Fibroblast of lung (primary cell): ENCODE measurements at places on chromosomes 4 and X.

- DNase-seq = no peak
- H3K4me3 ChIP-seq = no peak overlapping the region
- H3K4me1 ChIP-seq = no peaks in the 10 kb centered on the region
- H3K27me3 ChIP-seq = no peaks in the 10 kb centered on the region
- H3K27ac ChIP-seq = no peak overlapping the region
- no peaks in the 10 kb centered on the region for H3K36me3 ChIP-seq
Observed at GRCh38 chr4:124090021-124090420, 622.5 kb downstream of the ANKRD50 start.

DNA sequence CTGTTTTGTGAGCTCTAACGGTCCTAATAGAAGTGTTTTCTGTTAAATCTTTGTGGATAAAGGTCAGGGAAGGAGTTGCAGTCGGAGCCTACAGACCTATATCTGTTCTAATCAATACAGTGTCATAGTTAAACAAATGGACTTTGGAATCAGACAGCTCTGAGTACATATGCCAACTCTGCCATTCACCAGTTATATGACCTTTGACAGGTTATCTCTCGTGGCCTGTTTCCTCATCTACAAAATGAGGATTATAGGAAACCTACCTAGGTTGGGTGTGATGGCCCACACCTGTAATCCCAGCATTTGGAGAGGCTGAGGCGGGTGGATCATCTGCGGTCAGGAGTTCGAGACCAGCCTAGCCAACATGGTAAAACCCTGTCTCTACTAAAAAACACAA is 89.7 kb downstream of the MID1IP1 start:
- H3K36me3 ChIP-seq = no peaks in the 10 kb centered on the region
- H3K27ac ChIP-seq = no peak overlapping the region
- no peaks in the 10 kb centered on the region for H3K27me3 ChIP-seq
- DNase-seq = no peak

GRCh38 chr4:22202246-22202974 is 253.8 kb upstream of the KCNIP4 start:
- H3K27ac ChIP-seq = no peak overlapping the region
- no peaks in the 10 kb centered on the region for H3K4me1 ChIP-seq
- peak; percentile 54 for DNase-seq
- no peaks in the 10 kb centered on the region for H3K36me3 ChIP-seq
- H3K27me3 ChIP-seq = no peaks in the 10 kb centered on the region

- H3K27ac ChIP-seq = no peak overlapping the region
- DNase-seq = no peak
- H3K27me3 ChIP-seq = no peaks in the 10 kb centered on the region
- H3K4me3 ChIP-seq = no peak overlapping the region
Observed at GRCh38 chrX:66021401-66021764, 18.5 kb downstream of the VSIG4 start.

DNA sequence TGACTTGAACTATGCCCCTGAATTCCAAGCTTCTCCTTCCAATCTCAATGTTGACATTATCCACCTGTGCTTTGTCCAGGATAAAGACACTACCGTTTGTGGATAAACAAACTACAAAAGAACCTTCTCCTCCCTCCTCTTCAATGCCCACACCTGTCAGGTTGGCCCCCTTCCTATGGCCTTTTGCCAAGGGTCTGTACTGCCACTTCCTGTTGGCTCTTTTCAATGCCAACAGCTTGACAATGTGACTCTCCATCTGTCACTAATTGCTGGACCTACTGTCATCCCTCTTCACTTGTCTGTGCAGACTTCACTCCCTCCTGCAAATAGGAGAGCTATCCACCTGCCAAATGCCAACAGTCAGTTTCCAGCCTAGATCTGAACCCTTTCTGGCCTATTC is 35.8 kb upstream of the MID1 start:
- no peaks in the 10 kb centered on the region for H3K27me3 ChIP-seq
- H3K36me3 ChIP-seq = no peaks in the 10 kb centered on the region
- no peak overlapping the region for H3K4me3 ChIP-seq
- DNase-seq = no peak
- H3K4me1 ChIP-seq = no peaks in the 10 kb centered on the region
- H3K27ac ChIP-seq = no peak overlapping the region

DNA sequence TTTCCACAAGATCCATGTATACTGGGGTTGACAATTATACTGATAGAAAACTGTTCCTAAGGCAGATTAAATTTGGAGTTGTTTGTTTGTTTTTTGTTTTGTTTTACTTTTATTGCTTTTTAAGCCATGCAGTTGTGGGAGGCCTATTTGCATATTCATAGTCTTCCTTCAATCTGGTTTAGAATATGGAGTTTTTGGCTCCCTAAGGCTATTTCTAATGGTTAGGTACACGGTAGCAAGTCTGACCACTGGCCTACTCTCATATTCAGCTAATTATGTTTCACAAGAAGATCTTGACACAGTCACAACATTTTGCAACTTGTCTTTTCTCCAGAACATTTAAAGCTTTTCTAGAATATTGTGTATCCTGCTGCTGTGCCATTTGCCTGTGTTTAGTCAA is 725.5 kb downstream of the PCDH18 start:
- no peaks in the 10 kb centered on the region for H3K27me3 ChIP-seq
- H3K4me3 ChIP-seq = no peak overlapping the region
- H3K4me1 ChIP-seq = no peaks in the 10 kb centered on the region
- no peak overlapping the region for H3K27ac ChIP-seq
- H3K36me3 ChIP-seq = no peaks in the 10 kb centered on the region

DNA sequence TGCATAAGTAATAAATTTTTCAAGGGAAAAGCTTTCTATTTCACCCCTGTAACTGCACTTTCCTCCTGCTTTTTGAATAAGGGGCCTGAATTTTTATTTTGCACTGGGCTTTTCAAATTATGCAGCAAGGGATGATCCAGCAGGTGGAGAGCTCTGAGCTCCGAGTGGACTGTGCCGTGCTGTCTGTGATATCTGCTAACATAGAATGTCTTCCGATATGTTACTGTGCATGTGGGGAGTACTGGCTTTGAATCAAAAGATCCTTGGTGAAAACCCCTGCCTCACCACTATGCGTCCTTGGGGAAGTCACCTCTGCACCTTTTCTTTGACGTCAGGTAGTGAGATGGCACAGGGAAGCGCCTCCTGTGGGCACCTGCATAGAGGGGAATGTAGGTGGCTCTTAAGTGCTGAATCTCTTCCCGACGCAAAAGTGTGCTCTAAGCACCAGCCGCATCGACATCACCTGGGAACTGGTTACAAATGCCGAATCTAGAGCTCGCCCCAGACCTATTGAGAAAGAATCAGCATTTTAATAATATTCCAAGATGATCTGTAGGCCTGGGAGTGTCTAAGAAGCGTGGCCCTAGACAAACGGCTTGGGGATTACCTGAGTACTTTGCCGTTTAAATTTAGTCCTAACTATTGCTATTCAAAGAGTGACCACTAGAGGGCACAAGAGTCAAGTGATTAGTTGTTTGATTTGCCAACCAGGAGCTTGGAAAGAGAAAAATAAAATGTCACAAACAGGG is 19.2 kb upstream of the WFS1 start:
- no peaks in the 10 kb centered on the region for H3K4me1 ChIP-seq
- no peaks in the 10 kb centered on the region for H3K36me3 ChIP-seq
- no peak overlapping the region for H3K4me3 ChIP-seq
- no peak overlapping the region for H3K27ac ChIP-seq
- peak; percentile 70 for DNase-seq

DNA sequence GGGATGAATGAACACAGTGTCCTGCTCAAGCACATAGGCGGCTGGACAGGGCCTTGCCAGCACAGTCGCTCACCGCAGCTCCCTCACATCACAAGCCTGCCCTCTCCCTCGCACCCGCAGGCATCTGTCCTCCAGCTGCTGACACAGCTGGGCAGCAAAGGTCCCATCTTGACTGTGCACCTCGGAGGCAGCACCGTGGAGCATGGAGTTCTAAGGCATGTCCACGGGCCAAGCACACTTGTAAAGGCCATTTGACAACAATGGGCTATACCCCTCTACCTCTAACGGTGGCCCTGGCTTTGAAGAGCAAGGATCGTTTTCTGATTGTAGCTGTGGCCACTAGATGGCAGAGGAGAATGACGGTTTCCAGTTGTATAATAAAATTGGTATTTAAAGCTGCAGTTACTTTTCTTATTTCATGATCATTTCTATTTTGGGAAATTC is 53.8 kb downstream of the APLN start:
- no peak overlapping the region for H3K27ac ChIP-seq
- H3K36me3 ChIP-seq = no peaks in the 10 kb centered on the region
- no peaks in the 10 kb centered on the region for H3K4me1 ChIP-seq

GRCh38 chr4:90030953-90031352 is 96.2 kb upstream of the CCSER1 start:
- no peak overlapping the region for H3K4me3 ChIP-seq
- H3K4me1 ChIP-seq = no peaks in the 10 kb centered on the region
- no peaks in the 10 kb centered on the region for H3K36me3 ChIP-seq
- no peak for DNase-seq

- H3K27ac ChIP-seq = no peak overlapping the region
- no peaks in the 10 kb centered on the region for H3K36me3 ChIP-seq
- H3K4me3 ChIP-seq = no peak overlapping the region
- H3K4me1 ChIP-seq = no peaks in the 10 kb centered on the region
Observed at GRCh38 chr4:48470137-48470536, 13.0 kb upstream of the SLC10A4 start.

DNA sequence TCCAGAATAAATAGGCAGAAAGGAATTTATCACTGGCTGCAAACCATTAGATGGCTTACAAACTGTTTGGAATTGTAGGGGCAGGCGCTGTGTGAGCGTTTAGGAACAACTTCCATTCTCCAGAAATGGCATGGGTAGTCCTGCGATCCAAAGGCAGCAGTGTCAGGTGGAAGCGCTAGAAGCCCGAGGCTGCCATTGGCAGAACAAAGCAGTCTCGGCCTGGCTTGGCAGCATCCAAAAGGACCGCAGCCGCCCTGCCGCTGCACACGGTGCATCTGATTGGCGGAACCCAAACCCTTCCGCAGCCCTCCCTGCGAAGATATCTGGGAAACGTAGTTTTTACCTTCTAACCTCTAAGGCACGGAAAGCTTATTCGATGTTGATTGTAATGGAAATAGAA is 23.6 kb upstream of the YTHDC1 start:
- no peaks in the 10 kb centered on the region for H3K4me1 ChIP-seq
- DNase-seq = peak; percentile 84
- H3K36me3 ChIP-seq = no peaks in the 10 kb centered on the region
- peak overlapping the region; percentile 19 for H3K4me3 ChIP-seq
- no peak overlapping the region for H3K27ac ChIP-seq

GRCh38 chr4:56843421-56843899 is 22.0 kb upstream of the SPINK2 start:
- no peaks in the 10 kb centered on the region for H3K27me3 ChIP-seq
- no peaks in the 10 kb centered on the region for H3K36me3 ChIP-seq
- DNase-seq = no peak
- H3K27ac ChIP-seq = no peak overlapping the region
- H3K4me3 ChIP-seq = no peak overlapping the region
- H3K4me1 ChIP-seq = no peaks in the 10 kb centered on the region

GRCh38 chr4:126227428-126227827 is 912.7 kb downstream of the FAT4 start:
- no peaks in the 10 kb centered on the region for H3K36me3 ChIP-seq
- no peak overlapping the region for H3K27ac ChIP-seq
- H3K4me3 ChIP-seq = no peak overlapping the region
- H3K4me1 ChIP-seq = no peaks in the 10 kb centered on the region

GRCh38 chrX:9765072-9765736 is 443 bp downstream of the GPR143 start:
- no peak overlapping the region for H3K27ac ChIP-seq
- DNase-seq = no peak
- H3K4me3 ChIP-seq = no peak overlapping the region
- H3K36me3 ChIP-seq = no peaks in the 10 kb centered on the region
- no peaks in the 10 kb centered on the region for H3K27me3 ChIP-seq

DNA sequence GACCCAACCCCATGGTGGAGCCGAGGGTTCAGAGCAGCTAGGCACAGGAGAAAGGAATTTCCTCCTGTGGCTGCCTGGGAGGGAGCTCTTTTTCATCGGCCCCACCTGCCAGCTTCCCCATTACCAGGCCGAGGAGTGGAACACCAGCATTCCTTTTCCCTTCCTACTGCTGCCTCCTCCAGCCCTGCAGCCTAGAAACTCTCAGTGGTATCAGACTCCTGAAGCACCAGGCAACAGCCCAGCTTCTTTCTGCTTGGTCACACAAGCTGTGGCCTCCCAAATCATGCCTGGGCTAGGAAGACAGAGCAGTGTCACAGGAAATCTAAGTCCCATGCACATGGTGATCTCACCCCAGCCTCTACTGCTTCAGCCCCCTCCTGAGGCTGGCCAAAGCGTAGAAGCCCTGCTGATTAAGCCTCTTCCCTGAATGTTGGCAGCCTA is 30.1 kb downstream of the RTL5 start:
- no peak for DNase-seq
- H3K27me3 ChIP-seq = no peaks in the 10 kb centered on the region
- H3K27ac ChIP-seq = no peak overlapping the region
- no peak overlapping the region for H3K4me3 ChIP-seq
- no peaks in the 10 kb centered on the region for H3K36me3 ChIP-seq

- no peaks in the 10 kb centered on the region for H3K36me3 ChIP-seq
- no peaks in the 10 kb centered on the region for H3K4me1 ChIP-seq
- H3K4me3 ChIP-seq = no peak overlapping the region
- DNase-seq = no peak
- H3K27me3 ChIP-seq = no peaks in the 10 kb centered on the region
Observed at GRCh38 chrX:153816831-153817690, 13.3 kb downstream of the PDZD4 start.

- no peaks in the 10 kb centered on the region for H3K27me3 ChIP-seq
- no peaks in the 10 kb centered on the region for H3K4me1 ChIP-seq
- no peak overlapping the region for H3K4me3 ChIP-seq
- no peak overlapping the region for H3K27ac ChIP-seq
Observed at GRCh38 chrX:18725310-18725943, 18.0 kb downstream of the PPEF1 start.

- no peak overlapping the region for H3K4me3 ChIP-seq
- H3K27ac ChIP-seq = no peak overlapping the region
- no peak for DNase-seq
- no peaks in the 10 kb centered on the region for H3K36me3 ChIP-seq
- no peaks in the 10 kb centered on the region for H3K27me3 ChIP-seq
Observed at GRCh38 chr4:116082808-116083366, 969.5 kb upstream of the NDST4 start.

- H3K27ac ChIP-seq = peak overlapping the region; percentile 78
- H3K36me3 ChIP-seq = no peaks in the 10 kb centered on the region
- H3K4me3 ChIP-seq = no peak overlapping the region
- peak; percentile 49 for DNase-seq
Observed at GRCh38 chr4:34181891-34182290, 2062.4 kb downstream of the ARAP2 start.

DNA sequence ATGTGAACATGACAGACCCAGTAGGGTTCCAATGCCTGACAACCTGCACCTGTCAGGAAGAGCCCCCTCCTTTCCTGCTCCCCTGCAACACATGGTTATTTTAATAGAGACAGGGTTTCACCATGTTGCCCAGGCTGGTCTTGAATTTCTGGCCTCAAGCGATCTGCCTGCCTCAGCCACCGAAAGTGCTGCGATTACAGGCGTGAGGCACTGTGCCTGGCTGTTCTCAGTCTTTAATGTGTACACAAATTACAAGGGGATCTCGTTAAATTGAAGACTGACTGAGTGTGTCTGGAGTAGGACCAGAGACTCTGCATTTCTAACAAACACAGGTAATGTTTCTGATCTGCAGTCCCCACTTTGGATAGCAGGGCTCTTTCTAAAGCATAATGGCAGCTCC is 55.4 kb downstream of the NPNT start:
- H3K27me3 ChIP-seq = no peaks in the 10 kb centered on the region
- H3K27ac ChIP-seq = no peak overlapping the region
- H3K4me3 ChIP-seq = no peak overlapping the region
- H3K36me3 ChIP-seq = no peaks in the 10 kb centered on the region
- no peak for DNase-seq
